ENCODE measurements at places on chromosomes 4 and X.

DNA sequence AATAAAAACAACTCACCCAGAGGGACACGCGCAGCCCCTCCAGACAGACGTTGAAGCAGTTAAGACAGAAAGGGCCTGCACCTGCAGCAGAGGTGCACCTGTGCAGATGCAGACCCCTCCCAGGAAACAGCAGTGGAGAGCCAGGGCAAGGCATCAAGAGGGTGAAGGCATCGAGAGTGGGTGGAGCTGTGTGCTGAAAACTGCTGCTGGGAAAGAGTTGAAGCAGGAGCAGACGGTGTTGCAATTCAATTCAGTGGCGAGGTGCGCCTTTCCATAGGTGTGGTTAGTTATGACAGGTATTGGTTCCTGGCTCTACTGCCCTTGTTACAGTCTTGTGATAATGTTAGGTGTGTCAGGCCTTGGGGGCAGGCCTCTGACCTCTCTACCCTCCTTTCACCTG lies 16.7 kb downstream of the LETM1 start:
- no peak for DNase-seq

- no peak for DNase-seq
Measured at GRCh38 chrX:445727-446126, 59.0 kb upstream of the PPP2R3B start.

- no peak for DNase-seq
Measured at GRCh38 chrX:105229146-105229545, 8.7 kb upstream of the TEX13A start.

DNA sequence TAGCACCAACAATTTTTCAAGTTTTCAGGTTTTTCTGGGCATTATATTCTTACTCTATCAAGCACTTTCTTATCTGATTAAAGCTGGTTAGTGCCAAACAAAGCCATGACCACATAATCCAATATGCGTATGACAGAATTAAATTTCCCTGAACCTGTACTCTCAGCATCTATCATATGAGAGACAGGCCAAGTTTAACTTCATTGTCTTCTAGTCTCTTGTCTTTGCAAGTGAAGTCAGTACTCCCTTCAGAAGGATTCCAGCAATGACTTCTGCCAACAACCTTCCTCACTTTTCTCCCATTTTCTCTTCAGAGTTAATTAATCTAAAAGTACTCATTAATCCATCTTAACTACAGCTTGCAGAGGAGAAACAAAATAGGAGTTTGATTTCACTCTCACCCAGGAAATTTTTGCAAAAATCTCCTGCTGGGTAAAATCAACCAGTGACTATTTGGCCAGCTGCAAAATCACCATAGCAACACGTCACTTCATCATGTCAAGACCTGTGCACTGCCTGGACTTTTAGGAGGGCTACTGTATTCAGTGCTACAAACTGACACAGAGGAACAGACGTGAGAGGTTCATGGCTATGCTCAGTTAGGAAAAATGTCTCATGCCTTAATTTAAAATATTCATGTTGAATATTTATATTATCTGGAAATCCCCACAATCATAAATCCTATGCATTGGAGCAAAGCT lies 208.4 kb downstream of the ANTXR2 start:
- DNase-seq, result no peak

DNA sequence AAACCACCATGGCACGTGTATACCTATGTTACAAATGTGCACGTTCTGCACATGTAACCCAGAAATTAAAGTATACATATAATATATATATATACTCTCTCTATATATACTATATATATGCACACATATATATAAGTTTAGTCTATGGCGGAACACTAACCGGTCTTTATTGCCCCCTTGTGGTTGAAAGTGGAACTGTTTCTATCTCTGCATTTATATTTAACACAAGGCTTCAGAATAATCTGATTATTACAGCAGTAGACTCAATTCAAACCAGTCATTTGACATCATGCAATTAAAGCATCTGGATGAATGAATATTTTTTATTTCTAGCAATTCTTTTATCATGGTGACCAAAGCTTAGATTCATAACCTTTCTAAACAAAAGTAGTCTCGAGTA lies 14.6 kb downstream of the RAB9B start:
- DNase-seq, result peak; percentile 36

DNA sequence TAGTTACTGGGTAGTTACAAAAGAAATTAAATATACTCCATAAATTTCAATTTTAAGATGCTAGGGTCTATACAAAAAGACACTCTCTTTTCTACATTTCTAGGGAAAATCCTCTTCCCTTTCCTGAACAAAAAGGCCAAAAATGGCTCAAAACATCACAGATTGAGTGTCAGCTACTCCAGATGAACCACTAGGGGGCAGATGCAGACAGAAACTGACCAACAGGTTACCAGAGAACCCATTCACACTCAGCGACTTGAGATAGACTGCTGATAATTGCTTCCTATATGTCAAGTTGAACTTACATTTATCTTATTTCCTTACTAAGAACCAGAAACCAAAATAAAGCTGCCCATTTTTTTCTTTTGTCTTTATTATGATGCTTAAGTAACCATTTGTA lies 83.4 kb upstream of the MID1IP1 start:
- peak; percentile 0 for DNase-seq

- peak; percentile 52 for DNase-seq
Measured at GRCh38 chr4:3765271-3766035, 732 bp upstream of the ADRA2C start.

DNA sequence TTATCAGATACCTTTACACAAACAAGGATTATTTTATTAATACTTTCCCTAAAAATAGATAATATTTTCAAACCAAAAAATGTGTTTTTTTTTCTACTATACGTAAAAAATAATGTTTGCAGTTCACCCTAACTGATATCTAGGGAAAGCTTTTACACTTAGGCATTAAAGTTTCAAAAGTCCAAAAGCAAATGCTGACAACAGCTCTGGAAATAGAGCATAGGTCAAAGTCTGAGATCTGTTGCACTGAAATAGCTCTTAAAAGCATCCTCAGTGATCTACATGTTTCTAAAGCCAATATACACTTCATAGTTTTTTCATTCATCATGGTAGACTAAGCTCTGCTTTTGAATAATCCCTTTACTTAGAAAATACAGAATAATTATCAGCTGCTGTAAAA lies 222.8 kb downstream of the TRAM1L1 start:
- no peak for DNase-seq

- DNase-seq, result peak; percentile 13
Measured at GRCh38 chrX:150569155-150569477, 695 bp downstream of the MTM1 start.

GRCh38 chr4:140982613-140983340 lies 150.5 kb downstream of the RNF150 start:
- no peak for DNase-seq

GRCh38 chr4:143095447-143095846 lies 89.3 kb upstream of the USP38 start:
- DNase-seq, result no peak

- DNase-seq, result no peak
Measured at GRCh38 chrX:100946299-100946927, 17.7 kb upstream of the XKRX start.

- DNase-seq, result no peak
Measured at GRCh38 chr4:73421708-73422457, 14.1 kb upstream of the AFP start.

DNA sequence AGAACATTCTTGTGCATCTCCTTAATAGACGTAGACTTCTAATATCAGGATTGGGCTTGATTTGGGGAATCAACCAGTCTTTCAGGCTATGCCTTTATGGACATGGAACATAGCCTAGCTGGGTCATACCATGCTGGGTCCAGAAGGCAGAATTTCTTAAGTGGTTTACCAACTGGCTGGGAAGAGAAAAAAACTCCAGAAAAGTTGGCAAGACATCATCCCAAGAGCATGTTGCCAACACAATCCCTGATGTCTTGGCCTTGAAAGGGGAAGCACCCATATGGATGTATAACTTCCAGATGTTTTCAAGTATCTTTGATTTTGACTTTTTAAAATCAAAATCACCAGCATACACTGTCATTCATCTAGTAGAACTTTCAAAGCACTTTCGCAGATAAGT lies 138.0 kb upstream of the FGF13 start:
- DNase-seq, result no peak

DNA sequence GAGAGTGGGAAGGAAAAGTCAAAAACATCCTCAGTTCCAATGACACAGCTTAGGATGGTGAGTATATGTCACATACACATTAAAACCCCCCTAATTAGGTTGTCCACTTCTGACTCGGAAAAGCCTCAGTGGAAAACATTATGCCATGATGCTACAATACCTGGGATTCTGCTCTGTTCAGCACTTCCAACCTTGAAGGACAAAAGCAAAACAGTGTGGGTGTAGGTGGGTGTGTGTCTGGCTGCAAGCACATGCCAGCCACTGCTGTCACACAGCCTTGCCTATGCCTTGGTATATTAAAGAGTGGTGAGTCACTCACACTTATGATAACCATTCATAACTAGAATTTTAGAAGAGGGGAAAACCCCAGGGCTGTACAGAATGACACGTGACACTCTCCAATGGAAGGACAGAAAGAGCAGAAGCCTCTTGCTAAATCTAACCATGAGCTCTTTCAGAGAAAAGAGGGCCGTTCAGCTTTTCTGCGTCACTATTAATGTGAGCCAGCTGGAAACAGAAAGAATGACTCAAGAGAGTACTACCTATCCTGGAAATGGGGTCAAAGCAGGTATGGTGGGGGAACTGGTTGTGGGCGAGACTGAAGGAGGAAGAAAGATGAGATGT lies 159.6 kb downstream of the TET2 start:
- DNase-seq, result no peak

GRCh38 chr4:47074816-47075215 lies 43.4 kb downstream of the GABRB1 start:
- DNase-seq, result no peak

DNA sequence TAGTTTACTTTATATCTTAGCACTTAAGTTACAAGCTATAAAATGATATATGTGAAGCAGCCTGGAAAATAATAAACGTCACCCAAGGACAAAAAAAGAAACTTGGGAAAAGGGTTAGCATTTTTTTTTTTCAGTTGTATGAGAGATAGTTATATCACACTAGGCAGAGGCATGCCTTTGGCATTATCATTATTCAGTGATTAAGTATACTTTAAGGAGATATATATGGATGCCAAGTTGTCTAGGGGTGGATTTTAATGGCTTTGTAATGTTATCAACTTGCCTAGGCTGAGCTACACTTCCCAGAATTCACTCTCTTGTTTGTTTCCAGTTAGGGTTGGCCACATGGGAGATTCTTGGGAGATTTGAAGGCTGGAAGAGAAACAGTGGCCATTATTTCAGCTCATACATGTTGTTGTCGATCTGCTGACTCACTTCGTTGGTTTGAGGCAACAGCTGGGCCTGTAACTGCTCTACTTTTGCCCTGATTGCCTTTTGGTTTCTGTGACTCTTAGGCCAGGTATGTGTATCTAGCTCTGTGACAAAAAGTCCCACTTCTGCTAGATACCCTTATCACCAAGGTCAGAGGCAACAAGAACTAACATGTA lies 11.5 kb upstream of the SRPX start:
- peak; percentile 52 for DNase-seq

DNA sequence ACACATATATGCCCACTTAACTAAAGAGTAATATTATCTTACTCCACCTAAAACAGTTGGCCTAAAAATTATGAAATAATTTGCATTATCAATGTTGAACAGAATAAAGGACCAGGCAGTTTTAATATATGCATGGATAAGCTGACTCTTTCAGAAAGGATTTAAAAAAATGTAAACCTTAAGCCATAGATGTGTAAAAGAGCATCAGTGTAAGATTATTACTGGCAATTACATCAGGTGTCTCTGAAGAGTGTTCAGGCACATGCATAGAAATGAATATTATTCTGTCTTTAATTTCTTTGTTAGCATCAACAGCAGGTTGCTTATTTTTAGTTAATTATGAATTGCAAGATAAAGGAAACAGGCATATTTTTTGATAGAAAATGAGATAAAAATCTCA lies 1353.8 kb downstream of the C4orf33 start:
- no peak for DNase-seq

GRCh38 chr4:33737726-33738125 lies 2506.6 kb downstream of the ARAP2 start:
- no peak for DNase-seq

DNA sequence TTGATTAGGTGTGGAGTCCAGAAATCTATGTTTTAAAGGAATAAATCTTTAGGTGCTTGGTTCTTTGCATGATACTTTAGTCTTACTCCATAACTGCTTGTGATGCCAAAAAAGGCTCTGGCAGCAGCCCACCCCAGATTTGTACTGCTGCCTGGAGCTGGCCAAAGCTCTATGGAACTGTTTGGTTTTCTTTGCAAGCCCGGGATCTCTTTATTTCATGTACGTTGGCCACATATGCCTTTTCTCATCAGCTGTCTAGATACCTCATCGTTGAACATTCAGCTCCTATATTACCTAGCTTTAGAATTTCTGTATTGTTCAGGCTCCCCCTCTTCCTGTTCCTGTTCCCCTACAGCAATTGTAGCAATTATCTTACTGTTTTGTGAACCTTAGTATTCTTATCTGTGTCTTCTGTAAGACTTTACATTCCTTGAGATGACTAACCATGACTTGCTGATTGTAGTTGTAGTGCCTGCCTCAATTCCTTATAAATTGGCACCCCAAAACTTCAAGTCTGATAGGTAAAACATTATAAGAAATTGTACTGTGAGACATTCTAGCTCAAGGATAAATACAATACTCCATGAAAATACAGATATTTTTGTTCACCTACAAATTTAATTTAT lies 199.4 kb upstream of the GPRIN3 start:
- DNase-seq, result no peak

- DNase-seq, result peak; percentile 81
Measured at GRCh38 chrX:55451990-55452832, at the start of gene MAGEH1. Gene MAGEH1 (plus strand): TSS chrX:55452127. CDS start chrX:55452375, 248 bp downstream.

DNA sequence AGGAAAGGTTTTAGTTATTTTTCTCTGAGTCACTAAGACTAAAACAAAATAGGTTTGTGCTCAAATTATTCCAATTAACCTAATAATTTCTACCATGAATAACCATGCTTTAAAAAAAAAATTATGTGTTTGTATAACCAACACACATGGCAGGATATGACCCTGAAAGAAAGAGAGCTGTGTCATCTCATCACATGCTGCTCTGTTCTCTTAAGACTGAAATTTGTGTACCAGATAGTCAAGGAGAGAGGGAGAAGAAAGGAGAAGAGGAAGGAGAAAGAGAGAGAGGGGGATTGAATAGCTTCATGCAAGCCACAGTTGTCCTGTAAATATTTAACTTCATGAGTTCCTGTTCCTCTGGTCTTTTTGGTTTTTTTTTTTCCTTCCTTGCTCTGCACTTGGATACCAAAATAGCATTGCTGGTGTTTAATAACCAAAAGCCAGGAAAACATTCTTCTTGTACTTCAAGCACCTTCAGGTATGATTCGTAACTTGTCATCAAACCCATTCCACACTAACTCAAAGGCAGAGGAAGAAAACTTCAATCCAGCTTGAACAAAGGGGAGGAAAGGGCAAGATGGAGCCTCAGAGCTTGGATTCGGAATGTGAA lies 6.4 kb upstream of the PROM1 start:
- DNase-seq, result no peak

DNA sequence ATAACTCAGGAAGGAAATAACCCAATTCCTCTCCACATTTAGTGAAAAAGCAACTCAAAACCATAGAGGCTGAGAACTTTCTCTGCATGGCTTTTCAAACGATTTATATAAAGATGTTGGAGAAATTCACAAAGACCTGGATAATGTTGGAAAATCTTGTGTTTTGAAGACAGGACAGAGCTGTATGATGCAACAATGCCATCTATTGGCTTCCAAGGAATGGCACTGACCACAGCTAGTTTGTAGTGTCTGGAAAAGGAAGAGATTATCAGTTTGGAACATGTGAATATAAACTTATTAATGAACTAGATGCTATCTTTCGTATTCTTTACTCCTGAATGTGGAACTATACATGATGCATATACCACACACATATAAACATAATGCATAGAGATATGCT lies 503.6 kb downstream of the IL1RAPL1 start:
- peak; percentile 14 for DNase-seq
